ENCODE measurements at places on chromosomes 4 and X. TPM values are rescaled to one million over a fixed set of nuclear protein-coding genes. Genes with fewer than 3 reads are reported as not detected.

- DNase-seq = no peak
These were observed 67.6 kb downstream of the ENPEP start for GRCh38 chr4:110543577-110543976.

- DNase-seq = no peak
These were observed 40.8 kb upstream of the GRPR start for GRCh38 chrX:16082470-16083085.

The BRS3 gene
- total RNA-seq = not detected

DNA sequence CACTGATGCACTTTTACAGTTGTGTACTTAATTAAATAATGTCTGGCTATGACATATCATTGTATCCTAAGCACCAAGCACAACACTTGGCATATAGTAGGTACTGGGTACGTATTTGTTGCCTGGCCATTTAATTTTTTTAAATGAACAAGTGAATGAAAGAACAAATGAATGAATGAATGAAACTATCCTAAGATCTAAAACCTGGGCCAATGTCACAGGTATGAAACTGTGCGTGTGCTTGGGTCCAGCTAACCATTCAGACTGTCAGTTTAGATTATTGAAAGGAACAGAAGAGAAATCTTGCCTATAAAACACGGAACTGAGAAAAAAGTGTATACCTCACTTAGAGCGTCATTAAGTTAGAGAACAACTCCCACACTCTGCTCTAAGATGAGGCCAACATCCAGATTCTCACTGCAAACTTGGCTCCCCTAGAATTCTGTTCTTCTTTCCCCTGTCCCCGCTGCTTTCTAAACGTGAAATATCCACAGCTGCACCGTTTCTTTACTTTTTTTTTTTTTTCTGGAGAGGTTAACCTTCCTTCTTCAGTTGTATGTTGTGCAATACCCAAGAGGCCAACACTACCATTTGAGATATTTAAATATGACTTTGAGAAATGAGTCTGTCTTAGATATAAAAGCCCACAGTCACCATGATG is 17.3 kb upstream of the SEL1L3 start:
- no peak for DNase-seq

The HS6ST2 gene
- 6.3 TPM for total RNA-seq

- no peak for DNase-seq
These were observed 550 bp downstream of the ADGRA3 start for GRCh38 chr4:22515145-22515887.
